ENCODE measurements at places on chromosomes 12 and 14. TPM values are rescaled to one million over a fixed set of nuclear protein-coding genes. Genes with fewer than 3 reads are reported as not detected.

GRCh38 chr14:99181804-99182520, 90.0 kb downstream of the BCL11B start:
- no peaks in the 10 kb centered on the region for H3K27me3 ChIP-seq
- H3K4me1 ChIP-seq = no peaks in the 10 kb centered on the region
- H3K4me3 ChIP-seq = no peak overlapping the region

DNA sequence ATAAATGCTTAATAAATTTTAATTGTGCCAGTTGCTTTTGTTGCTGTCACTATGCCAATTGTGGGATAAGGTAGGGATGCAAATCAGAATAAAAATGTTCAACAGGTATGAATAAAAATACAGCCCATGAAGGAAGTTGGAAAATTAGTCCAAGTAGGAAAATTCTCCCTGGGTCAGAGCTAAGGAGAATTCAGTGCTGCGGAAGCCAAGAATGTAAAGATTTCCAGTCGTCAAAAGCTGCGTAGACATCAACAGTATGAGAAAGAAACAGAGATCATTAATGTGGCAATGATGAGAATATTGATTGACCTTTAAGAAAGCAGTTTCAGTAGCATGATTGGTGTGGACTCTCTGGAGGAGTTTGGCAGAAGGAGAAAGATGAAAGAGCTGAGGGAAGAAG, 87.9 kb downstream of the PLEKHA5 start:
- no peak overlapping the region for H3K4me3 ChIP-seq
- no peak overlapping the region for H3K27ac ChIP-seq
- no peaks in the 10 kb centered on the region for H3K27me3 ChIP-seq
- DNase-seq = no peak

- no peaks in the 10 kb centered on the region for H3K27me3 ChIP-seq
- no peak for DNase-seq
- H3K4me3 ChIP-seq = no peak overlapping the region
These were observed 25.9 kb upstream of the BMP4 start for GRCh38 chr14:53982546-53982945.

DNA sequence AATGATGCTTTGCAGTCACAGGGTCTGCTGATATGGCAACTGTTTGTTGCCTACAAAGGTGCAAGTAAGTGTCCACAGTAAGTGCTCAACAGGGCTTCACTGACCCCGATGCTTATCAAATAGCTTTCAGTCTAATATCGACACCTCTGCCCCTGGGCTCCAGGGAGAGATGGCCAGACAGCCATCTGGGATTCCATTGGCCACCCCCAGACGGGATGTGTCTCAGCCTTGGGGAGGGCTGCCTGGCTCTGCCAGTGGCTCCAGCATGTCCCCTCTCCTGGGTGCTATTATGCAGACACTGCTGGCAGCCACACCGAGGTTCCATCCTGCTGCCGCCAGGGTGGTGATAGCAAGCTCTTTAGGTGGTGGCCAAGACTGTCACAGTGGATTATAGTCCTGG, 57.4 kb downstream of the DGLUCY start:
- H3K4me1 ChIP-seq = no peaks in the 10 kb centered on the region
- H3K27me3 ChIP-seq = no peaks in the 10 kb centered on the region
- H3K27ac ChIP-seq = no peak overlapping the region
- H3K4me3 ChIP-seq = no peak overlapping the region
- DNase-seq = no peak
- H3K36me3 ChIP-seq = peaks cover 8% of the 10 kb centered on the region

Gene CDH24
- total RNA-seq = 3.9 TPM

Gene KLRD1
- total RNA-seq = 2.4 TPM

DNA sequence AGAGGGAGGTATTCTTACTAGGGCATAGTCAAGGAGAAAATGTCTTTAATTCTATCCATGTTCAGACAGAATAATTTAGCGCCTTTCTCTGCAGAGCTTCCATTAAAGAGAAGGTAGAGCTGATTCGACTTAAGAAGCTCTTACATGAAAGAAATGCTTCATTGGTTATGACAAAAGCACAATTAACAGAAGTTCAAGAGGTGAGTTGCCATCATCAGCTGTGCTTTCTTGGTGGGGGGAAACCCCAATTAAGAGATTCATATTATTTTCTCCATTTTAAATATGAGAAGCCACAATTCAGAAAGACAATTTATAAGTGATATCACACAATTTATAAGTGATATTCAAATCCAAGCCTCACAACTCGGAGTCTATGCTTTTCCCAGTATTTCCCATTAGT, 27.8 kb downstream of the RPGRIP1 start:
- no peaks in the 10 kb centered on the region for H3K27me3 ChIP-seq
- DNase-seq = no peak
- no peak overlapping the region for H3K4me3 ChIP-seq

Gene REC8
- 11.6 TPM for total RNA-seq

DNA sequence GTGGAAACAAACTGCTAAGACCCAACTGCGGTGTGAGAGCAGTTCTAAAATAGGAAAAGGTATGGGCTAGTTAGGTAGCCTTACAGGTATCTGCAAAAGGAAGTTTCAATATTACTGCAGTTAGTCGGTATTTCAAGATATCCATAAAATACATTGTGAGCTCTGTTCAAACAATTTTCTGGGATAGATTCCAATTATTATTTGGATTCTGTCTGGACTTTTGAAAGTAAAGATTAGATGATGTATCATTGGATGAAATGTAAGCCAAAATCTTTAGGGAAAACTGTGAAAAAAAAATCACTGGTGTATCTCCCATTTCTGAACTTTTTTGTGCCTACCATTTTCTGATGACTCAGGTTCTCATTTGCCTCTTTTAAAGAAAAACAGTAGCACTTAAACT, 621.6 kb downstream of the CCER1 start:
- no peak overlapping the region for H3K4me3 ChIP-seq
- no peaks in the 10 kb centered on the region for H3K27me3 ChIP-seq
- no peak overlapping the region for H3K27ac ChIP-seq
- H3K4me1 ChIP-seq = no peaks in the 10 kb centered on the region

DNA sequence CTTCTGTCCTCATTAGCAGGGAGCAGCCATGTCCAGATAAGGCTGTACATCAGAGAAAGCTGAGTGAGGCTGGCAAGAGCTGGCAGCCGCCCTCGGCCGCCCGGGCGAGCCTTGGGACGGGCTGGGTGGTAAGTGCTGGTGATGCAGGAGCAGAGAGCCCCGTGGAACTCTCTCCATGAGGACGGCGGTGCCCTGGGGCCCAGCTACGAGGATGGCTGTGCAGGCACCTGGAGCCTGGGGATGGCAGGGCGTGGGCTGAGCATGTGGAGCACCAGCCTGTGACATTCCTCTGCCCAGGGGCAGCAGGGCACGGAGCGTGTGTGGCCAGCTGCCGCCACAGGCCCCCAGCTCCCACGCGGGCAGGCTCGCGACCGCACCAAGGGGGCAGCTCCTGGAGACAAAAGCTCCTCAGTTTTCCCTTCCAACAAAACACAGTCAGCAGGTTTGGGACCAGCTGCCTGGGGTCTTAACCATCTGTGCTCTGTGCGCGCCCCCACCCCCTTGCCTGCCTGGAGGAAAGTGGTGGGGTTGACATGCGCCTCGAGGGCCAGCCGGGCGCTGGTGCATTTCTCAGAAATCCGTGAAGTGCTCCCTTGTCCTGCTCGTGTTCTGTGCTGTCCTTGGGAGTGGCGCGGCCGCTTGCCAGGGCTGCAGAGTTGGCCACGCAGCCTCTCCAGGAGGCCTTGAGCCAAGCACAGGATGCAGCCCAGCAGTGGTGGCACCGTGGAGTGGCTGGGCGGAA, 21.4 kb downstream of the PACS2 start:
- H3K4me1 ChIP-seq = peaks cover 36% of the 10 kb centered on the region
- peak overlapping the region; percentile 89 for H3K27ac ChIP-seq
- H3K4me3 ChIP-seq = no peak overlapping the region
- DNase-seq = no peak
- peaks cover 5% of the 10 kb centered on the region for H3K36me3 ChIP-seq

GRCh38 chr14:100466111-100466856, 120.9 kb downstream of the BEGAIN start:
- H3K27ac ChIP-seq = no peak overlapping the region
- no peak overlapping the region for H3K4me3 ChIP-seq
- H3K27me3 ChIP-seq = no peaks in the 10 kb centered on the region
- H3K4me1 ChIP-seq = no peaks in the 10 kb centered on the region

Gene ST8SIA1
- 0.63 TPM for total RNA-seq

Gene DNAL1
- 21.0 TPM for total RNA-seq

- peaks cover 40% of the 10 kb centered on the region for H3K4me1 ChIP-seq
- peak; percentile 55 for DNase-seq
- peaks cover 29% of the 10 kb centered on the region for H3K36me3 ChIP-seq
- no peak overlapping the region for H3K4me3 ChIP-seq
- no peaks in the 10 kb centered on the region for H3K27me3 ChIP-seq
These were observed 6.4 kb downstream of the NFKBIA start for GRCh38 chr14:35398071-35398584.

DNA sequence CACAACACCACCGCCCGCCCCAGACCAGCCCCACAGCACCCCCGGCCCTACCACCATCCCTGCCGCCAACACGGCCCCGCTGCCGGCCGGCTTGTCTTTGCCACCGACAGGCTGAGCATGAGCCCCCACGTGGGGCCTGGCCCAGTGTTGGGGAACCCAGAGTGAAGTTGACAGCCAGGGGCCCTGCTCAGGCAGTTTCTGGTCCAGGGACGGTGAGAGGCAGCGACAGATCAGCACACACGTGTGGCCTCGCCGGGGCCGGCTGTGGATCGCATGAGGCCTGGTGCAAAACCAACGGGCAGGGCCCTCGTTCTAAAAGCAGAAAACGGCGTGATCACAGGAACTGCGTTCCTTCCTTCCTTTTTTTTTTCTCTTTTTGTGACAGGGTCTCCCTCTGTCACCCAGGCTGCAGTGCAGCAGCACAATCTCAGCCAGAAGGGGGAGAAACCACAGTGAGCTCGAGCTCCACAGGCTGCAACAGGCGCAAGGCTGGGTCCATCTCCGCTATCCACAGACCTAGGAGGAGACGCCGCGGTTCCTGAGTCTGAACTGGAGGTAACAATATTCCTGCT, 50.5 kb upstream of the FBRSL1 start:
- H3K36me3 ChIP-seq = no peaks in the 10 kb centered on the region
- no peak overlapping the region for H3K27ac ChIP-seq
- no peak overlapping the region for H3K4me3 ChIP-seq
- no peaks in the 10 kb centered on the region for H3K27me3 ChIP-seq

Gene OTX2
- not detected for total RNA-seq

DNA sequence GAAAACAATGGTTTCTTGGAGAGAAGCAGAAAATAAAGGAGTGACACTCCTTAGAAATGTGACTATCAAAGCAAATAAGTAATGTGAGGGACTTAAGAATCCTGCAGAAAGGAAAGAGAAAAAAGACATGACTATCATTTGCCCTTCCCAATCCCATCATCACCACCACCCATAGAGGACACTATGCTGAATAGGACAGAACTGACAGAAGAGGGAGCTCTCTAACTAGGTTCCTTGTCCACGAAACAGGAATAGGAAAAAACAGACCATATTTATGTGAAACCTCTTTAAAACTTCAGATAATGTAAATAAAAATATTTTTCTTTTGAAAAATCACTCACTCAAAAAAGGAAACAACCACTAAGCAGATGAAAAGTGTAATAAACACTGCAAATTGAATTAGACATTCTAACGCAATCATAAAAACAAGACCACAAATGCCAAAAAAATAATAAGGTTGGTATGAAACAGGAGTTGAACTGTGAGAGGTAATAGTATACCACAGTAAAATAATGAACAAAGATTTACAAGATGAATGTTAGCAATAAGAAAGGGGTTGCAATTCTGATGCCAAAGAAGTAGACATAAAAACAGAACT, 24.1 kb downstream of the KLRD1 start:
- no peak overlapping the region for H3K4me3 ChIP-seq
- no peak for DNase-seq
- H3K4me1 ChIP-seq = no peaks in the 10 kb centered on the region
- no peaks in the 10 kb centered on the region for H3K27me3 ChIP-seq

Gene KIF26A
- 4.2 TPM for total RNA-seq

DNA sequence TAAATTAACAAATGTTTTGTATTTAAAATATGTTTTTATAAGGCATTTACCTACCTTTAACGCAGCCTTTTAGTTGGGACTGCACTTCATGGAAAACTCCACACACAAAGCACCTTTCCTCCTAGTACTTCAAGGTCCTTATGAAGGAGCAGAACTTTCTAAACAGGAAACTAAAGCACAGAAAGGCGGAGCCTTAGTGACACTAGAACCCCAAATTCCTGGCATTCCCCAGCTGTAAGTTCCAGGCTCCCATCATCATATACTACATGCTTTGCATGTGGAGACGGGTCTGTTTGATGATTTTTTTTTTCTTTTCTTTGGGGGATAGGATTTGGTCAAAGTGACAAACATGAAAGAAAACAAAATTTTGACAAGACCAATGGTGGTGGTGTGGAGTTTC, 39.5 kb downstream of the STXBP6 start:
- no peaks in the 10 kb centered on the region for H3K27me3 ChIP-seq
- no peak overlapping the region for H3K4me3 ChIP-seq
- no peak overlapping the region for H3K27ac ChIP-seq
- DNase-seq = no peak
- H3K4me1 ChIP-seq = no peaks in the 10 kb centered on the region

Gene DGLUCY
- total RNA-seq = 41.6 TPM

DNA sequence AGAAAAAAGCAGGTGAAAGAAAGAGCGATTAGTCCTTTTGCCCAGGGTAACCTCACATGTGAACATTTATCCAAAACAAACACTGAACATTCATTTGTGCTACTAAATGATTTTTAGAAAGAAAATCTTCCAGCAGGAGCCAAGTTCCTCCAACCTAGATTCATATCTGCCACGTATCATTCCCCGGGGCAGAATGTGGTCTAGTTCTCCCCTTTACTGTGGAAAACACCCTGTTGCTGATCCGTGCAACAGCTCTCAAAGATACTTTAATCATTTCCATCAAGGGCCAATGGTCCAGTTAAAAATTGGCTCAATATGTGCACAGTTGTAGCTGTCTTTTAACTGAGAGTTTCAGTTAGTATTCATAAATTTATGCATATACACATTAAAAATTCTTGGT, 479.1 kb downstream of the ATP23 start:
- H3K4me1 ChIP-seq = peaks cover 54% of the 10 kb centered on the region
- no peaks in the 10 kb centered on the region for H3K36me3 ChIP-seq
- no peaks in the 10 kb centered on the region for H3K27me3 ChIP-seq
- H3K27ac ChIP-seq = no peak overlapping the region

DNA sequence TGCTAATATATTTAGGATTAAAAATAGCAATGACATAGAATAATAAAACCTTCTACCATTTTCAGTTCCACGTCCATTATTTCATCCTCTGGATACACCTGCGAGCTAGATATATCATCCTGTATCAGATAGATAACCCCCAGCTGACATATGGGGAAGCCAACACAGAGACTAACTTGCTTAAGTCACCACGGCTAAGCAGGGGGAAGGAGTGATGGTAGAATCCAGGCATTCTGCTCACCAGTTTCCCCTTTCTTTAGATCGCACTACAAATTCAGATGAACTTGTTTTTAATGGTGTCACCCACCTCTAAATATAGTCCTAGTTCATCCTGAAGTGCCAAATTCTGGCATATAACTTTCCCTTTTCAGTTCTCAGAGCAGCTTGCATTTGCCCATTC, 110.1 kb downstream of the TXNDC16 start:
- no peak overlapping the region for H3K27ac ChIP-seq
- no peak overlapping the region for H3K4me3 ChIP-seq
- H3K4me1 ChIP-seq = no peaks in the 10 kb centered on the region

Measured in tibial nerve (tissue), 4 donors.